ENCODE measurements at places on chromosomes 16 and 17. TPM values are rescaled to one million over a fixed set of nuclear protein-coding genes. Genes with fewer than 3 reads are reported as not detected.

The HSBP1 gene
- total RNA-seq, result 23.1 TPM

- peak overlapping the region; percentile 66 for H3K27ac ChIP-seq
- no peaks in the 10 kb centered on the region for H3K36me3 ChIP-seq
- DNase-seq, result no peak
- peaks cover 2% of the 10 kb centered on the region for H3K4me1 ChIP-seq
Measured at GRCh38 chr17:64155751-64156544, 26.0 kb upstream of the ERN1 start.

The TMEM220 gene
- 0.77 TPM for total RNA-seq

DNA sequence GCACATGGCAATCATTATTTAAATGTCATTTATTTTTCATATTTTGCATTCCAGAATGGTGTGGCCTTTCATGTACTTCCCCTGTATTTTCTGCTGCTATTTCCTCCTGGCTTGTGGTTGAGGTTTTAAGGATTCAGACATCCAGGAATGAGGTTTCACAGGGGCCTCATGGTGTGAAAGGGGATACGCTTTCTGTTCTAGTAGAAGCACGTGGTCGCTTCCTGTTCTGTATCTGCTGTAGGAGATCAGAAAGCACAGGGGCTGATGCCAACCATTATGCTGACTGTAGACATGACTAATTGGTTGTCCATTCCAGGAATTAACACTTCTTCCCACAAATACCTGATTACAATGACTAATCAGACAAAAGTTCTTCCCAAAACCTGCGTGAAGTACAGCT, 405.9 kb downstream of the SHISA9 start:
- no peaks in the 10 kb centered on the region for H3K27me3 ChIP-seq
- no peak overlapping the region for H3K27ac ChIP-seq
- H3K36me3 ChIP-seq, result no peaks in the 10 kb centered on the region
- no peaks in the 10 kb centered on the region for H3K4me1 ChIP-seq
- H3K4me3 ChIP-seq, result no peak overlapping the region

- no peak overlapping the region for H3K4me3 ChIP-seq
- no peaks in the 10 kb centered on the region for H3K4me1 ChIP-seq
- H3K36me3 ChIP-seq, result no peaks in the 10 kb centered on the region
- H3K27ac ChIP-seq, result no peak overlapping the region
- H3K27me3 ChIP-seq, result peaks cover 29% of the 10 kb centered on the region
Measured at GRCh38 chr17:51770027-51770759, 388.3 kb downstream of the CA10 start.

- no peak for DNase-seq
- H3K4me3 ChIP-seq, result no peak overlapping the region
- H3K4me1 ChIP-seq, result peaks cover 6% of the 10 kb centered on the region
- H3K27ac ChIP-seq, result no peak overlapping the region
Measured at GRCh38 chr17:47953909-47954308, 3.8 kb downstream of the PRR15L start.
